ENCODE measurements at places on chromosomes 13 and 19.

- DNase-seq = no peak
These were observed 17.8 kb upstream of the ATP12A start for GRCh38 chr13:24662195-24663088.

DNA sequence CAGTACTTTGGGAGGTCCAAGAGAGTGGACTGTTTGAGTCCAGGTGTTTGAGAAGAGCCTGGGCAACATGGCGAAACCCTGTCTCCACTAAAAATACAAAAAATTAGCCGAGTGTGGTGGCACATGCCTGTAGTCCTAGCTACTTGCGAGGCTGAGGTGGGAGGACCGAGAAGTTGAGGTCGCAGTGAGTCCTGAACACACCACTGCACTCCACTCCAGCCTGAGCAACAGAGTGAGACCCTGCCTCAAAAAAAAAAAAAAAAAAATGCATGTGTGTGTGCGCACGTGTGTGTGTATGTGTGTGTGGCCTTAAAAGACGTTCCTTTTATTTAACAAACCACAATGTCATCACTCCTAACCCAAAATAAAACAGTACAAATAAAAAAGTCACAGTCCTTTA is 62.6 kb downstream of the MAP4K1 start:
- DNase-seq = no peak

GRCh38 chr19:28396287-28396831 is 816.6 kb downstream of the UQCRFS1 start:
- DNase-seq = no peak

GRCh38 chr13:20106742-20107141 is 54.1 kb downstream of the GJA3 start:
- DNase-seq = no peak

GRCh38 chr13:40629678-40630384 is 36.6 kb downstream of the FOXO1 start:
- DNase-seq = no peak
